ENCODE measurements at places on chromosomes 16 and 17. TPM values are rescaled to one million over a fixed set of nuclear protein-coding genes. Genes with fewer than 3 reads are reported as not detected.

DNA sequence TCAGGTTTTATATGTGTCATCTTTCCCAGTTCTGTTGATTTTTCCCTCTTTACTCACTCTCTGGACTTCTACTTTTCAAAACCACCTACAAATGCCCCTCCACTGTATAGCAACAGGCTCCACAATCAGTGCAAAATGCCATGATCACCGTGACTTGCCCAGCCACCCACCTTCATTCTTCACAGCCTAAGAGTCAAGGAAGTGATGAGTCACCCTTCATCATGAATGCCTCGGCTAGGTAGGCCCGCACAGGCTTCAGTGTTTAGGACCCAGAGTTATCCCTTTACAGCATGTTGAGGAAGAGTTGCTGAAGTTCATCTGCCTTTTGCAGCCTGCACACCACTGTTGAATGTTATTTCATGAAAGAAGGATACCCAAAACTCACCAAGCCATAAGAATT, 158.6 kb downstream of the PMP22 start:
- no peak for DNase-seq

GRCh38 chr16:1036166-1036565, 36.4 kb upstream of the SSTR5 start:
- DNase-seq: no peak

Gene FZD2
- total RNA-seq: 19.9 TPM

DNA sequence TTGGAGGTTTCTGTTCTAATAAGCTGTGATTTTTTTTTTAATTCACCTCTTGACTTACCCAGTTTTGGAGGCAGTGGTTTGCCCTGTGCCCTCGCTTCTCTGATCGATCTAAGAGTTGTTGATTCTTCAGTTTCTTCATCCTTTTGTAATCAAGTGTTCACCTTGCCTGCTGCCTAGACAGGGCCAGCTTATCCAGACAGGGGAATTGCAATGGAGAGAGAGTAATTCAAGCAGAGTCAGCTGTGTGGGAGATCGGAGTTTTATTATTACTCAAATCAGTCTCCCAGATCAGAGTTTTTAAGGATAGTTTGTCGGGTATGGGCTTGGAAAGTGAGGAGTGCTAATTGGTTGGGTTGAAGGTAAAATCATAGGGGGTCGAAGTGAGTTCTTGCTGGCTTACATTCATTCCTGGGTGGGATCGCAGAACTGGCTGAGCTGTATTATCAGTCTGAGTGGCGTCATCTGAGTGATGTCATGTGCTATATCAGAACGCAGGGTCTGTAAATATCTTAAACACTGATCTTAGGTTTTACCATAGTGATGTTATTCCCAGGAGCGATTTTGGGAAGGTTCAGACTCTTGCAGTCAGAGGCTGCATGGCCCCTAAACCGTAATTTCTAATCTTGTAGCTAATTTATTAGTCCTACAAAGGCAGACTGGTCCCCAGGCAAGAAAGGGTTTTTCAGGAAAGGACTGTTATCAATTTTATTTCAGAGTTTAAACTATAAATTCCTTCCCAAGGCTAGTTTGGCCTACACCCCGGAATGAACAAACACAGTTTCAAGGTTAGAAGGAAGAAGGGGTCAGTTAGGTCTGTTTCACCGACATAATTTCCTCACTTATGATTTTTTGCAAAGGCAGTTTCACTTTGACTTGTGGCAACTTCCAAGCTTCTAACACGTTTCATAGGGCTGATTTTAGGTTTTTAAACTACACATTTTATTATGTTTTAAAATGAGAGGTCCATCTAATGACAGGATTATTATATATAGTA, 21.5 kb upstream of the KCNJ16 start:
- no peak for DNase-seq

Gene MC1R
- 9.3 TPM for total RNA-seq

Gene TPSD1
- total RNA-seq: not detected

DNA sequence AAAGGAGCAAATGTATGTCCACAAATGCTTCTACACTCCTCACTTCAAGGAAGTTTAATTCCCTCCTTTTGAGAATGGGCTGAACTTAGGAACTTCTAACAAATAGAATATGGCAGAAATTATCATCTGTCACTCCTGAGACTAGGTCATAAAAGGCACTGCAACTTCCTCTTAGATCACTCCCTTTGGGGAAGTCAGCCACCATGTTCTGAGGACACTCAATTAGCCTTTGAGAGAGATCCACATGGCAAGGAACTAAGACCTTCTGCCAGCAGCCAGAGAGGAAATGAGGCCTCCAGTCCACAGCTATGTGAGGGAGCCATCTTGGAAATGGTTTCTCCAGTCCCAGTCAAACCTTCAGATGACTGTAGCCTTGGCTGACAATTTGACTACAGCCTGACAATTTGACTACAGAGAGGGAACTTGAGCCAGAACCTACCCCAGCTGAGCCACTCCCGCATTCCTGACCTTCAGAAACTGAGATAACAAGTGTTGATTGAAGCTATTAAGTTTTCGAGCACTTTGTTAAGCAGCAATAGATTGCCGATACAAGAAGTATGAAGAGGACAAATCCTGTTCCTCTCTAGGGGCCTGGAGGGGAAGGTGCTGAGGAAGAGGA, 113.4 kb upstream of the SEC14L1 start:
- no peak for DNase-seq

Gene TMEM98
- total RNA-seq: 86.0 TPM

Gene DPEP2
- total RNA-seq: not detected

- DNase-seq: no peak
Measured at GRCh38 chr16:85574672-85575475, 38.2 kb upstream of the GSE1 start.

DNA sequence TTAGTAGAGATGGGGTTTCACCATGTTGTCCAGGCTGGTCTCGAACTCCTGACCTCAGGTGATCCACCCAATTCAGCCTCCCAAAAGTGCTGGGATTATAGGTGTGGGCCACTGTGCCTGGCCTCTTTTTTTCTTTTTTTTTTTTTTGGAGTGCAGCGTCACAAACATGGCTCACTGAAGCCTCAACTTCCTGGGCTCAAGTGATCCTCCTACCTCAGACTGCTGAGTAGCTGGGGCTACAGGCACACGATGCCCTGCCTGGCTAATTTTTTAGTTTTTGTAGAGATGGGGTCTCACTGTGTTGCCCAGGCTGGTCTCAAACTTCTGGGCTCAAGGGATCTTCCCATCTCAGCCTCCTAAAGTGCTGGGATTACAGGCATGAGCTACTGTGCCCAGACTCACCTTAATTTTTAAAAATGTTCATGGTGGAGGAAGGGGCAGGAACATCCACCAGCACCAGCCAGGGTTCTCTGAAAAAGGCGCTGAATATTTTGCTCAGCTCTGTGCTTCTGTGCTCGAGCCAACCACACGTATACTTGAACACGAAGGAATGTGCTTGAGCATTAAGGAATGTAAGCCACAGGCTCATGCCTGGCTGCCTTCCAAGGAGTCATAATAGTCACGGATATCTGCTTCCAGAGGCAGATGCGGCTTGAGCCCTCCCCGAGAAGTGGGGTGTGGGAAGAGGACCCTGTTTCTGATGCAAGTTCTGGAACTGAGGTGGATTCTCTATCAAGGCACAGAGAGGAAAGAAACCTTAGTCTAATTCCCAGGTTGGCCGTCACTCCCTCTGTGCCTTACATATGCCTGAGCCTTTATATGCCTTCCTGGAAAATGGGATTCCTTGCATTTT, 65.5 kb upstream of the CREBBP start:
- peak; percentile 98 for DNase-seq

DNA sequence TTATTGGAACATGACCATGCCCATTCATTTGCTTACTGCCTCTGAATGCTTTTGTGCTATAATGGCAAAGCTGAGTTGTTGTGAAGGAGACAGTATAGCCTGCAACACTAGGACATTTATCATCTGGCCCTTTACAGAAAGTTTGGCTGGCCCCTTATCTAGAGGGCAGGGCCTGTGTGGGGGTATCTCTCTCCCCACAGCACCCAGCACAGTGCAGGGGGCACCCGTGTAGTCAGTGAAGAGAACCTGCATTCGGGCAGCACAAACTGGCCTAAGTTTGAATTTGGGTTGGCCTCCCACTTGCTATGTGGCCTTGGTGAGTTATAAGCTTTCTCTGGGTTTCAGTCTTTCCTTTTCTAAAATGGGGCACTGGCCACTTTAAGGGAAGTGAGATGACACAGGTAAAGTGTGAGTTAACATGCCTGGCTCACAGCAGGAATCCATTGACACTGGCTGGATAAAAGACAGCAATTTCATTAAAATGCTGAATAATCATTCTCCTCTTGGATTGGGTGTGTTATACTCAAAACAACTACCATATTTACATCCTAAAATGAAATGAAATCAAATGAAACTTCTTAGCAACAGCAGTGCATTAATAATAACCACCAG, 12.1 kb downstream of the UBE2O start:
- DNase-seq: no peak

GRCh38 chr17:56629531-56630075, 36.1 kb downstream of the NOG start:
- DNase-seq: no peak

DNA sequence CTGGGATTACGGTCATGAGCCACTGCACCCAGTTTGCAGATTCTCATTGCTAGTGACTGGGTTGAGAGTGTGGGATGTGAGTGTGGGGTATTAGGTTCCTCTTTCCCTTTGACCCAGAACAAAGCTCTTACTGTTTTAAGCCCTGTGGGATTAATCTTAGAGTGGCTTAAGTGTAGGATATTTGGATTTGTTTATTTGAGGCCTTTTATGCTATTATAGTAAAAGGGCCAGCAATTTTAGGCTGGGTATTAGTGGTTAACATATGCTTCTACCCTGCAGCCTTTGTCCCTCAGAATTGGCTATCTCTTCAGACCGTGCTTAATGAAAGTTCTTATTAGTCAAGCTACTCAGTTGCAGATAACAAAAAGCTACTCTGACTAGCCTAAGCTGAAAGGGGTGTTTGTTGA, 3.2 kb downstream of the SGF29 start:
- no peak for DNase-seq

DNA sequence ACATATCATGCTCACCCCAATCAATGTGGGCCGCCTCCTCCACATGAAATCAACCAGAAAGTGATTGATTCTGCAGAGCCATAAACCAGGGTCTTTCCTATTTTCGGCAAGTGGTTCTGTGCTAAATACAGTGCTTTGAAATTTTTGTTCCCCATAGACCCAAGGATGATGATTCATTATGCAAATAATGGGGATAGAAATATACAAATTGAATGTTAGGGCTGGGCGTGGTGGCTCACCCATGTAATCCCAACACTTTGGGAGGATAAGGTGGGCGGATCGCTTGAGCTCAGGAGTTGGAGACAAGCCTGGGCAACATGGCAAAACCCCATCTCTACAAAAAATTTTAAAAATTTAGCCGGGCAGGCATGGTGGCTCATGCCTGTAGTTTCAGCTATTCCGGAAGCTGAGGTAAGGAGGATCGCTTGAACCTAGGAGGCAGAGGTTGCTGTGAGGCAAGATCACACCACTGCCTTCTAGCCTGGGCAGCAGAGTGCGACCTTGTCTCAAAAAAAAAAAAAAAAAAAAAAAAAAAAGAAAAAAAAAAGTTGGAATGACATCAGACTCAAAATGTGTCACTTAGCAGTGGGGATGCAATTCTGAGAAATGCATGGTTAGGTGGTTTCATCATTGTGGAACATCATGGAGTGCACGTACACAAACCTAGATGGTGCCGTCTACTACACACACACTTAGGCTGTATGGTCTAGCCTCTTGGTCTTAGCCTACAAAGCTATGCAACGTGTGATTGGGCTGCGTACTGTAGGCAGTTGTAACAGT, 581.7 kb downstream of the MAF start:
- no peak for DNase-seq

- peak; percentile 71 for DNase-seq
Measured at GRCh38 chr16:59878479-59878878, 1144.4 kb upstream of the GOT2 start.

Measured in renal cortical epithelial cell (primary cell).